ENCODE measurements at places on chromosomes 7 and 10. TPM values are rescaled to one million over a fixed set of nuclear protein-coding genes. Genes with fewer than 3 reads are reported as not detected.

The CELF2 gene
- total RNA-seq: 0.10 TPM

The WAPL gene
- total RNA-seq: 53.0 TPM

The OR13A1 gene
- not detected for total RNA-seq

The FAM25A gene
- not detected for total RNA-seq

The SPRN gene
- not detected for total RNA-seq

The GJD4 gene
- total RNA-seq: not detected

The FGFR2 gene
- total RNA-seq: 0.19 TPM

The GIMAP1 gene
- total RNA-seq: not detected

The SLC16A9 gene
- 34.1 TPM for total RNA-seq

The HABP2 gene
- total RNA-seq: not detected

The GTPBP10 gene
- total RNA-seq: 15.9 TPM

The ASZ1 gene
- total RNA-seq: not detected

The CALCR gene
- total RNA-seq: 0.98 TPM

The TRIM50 gene
- not detected for total RNA-seq

The PIP gene
- not detected for total RNA-seq

The SUN3 gene
- 7.9 TPM for total RNA-seq

Measured in A172 (cell line).